ENCODE measurements at places on chromosomes 6 and 20. TPM values are rescaled to one million over a fixed set of nuclear protein-coding genes. Genes with fewer than 3 reads are reported as not detected.

ANKRD66 gene
- not detected for total RNA-seq

OR2J3 gene
- total RNA-seq = 0.30 TPM

APOBEC2 gene
- not detected for total RNA-seq

EEF1A2 gene
- total RNA-seq = 34.9 TPM

GMPR gene
- 2.4 TPM for total RNA-seq

LY86 gene
- total RNA-seq = 0.16 TPM

CSE1L gene
- total RNA-seq = 211 TPM

TNFRSF21 gene
- 52.7 TPM for total RNA-seq

MOG gene
- 1.2 TPM for total RNA-seq
